Tongue (tissue), 3 donors: ENCODE measurements at places on chromosomes 5 and 9. TPM values are rescaled to one million over a fixed set of nuclear protein-coding genes. Genes with fewer than 3 reads are reported as not detected.
A peak's percentile ranks its signal among the peaks of the same experiment; 100 is the strongest.

GRCh38 chr9:95007226-95007869, 280.8 kb downstream of the AOPEP start:
- no peak for DNase-seq

DNA sequence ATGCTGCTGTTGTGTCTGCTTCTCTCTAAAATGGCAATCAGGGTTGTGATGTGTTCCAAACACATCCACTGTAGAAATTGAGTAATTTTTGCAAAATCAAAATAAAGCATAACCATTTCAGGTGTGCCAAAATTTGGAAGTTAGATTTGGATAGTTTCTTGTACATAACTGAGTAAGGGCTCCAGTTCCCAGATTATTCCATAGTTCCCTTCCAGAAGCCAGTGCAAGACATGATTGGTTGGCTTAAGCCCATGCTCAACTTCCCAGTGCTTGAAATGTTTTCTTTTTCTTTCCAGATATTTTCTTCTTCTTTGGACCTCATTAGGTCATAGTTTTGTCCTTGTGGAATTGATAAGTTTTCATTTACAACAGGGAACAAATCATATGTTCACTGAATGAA, 64.2 kb downstream of the SNCAIP start:
- no peak for DNase-seq

DNA sequence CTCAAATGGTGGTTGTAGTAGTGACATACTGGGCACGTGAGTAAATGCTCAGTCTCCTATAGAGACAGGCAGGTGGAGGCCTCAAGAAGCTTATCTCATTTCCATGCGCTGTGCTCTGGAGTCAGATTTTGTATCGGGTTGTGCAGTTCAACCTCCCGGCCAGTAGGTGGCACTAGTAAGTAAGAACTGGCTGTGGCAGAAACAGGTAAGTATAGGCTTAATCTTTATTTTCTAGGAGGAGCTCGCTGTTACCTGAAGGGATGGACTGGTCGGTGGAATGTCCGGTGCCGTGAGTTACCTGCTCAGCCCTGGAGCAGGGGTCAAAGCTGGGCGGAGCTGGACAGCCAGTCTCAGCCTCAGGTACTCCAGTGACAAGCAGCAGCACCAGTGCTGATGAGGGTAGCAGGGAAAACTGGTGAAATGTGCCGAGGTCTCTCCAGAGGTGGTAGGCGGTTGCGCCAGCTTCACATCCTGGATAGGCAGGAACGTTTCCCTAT, 880.1 kb upstream of the SEMA6A start:
- DNase-seq: peak; percentile 22

- no peak for DNase-seq
These were observed 424.0 kb downstream of the SH3GL2 start for GRCh38 chr9:18002718-18003438.

DNA sequence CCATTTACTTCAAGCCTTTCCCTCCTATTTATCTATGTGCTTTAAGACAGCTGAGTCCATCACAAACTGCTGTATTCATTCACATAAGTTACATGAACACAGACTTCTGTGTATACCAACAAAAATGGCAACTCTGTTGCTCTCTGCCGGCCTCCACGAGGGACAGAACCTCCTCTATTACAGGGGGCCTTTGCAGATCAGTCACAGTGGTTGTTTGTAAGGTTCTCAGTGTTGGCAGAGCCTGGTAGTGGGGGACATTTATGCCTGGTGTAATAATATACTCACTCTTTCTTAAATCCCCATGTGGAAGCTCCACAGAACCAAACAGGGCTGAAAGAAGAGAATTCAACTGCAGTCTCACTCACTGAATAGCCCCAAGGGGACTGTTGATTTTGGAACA, 76.5 kb downstream of the SLC1A1 start:
- peak; percentile 18 for DNase-seq

DNA sequence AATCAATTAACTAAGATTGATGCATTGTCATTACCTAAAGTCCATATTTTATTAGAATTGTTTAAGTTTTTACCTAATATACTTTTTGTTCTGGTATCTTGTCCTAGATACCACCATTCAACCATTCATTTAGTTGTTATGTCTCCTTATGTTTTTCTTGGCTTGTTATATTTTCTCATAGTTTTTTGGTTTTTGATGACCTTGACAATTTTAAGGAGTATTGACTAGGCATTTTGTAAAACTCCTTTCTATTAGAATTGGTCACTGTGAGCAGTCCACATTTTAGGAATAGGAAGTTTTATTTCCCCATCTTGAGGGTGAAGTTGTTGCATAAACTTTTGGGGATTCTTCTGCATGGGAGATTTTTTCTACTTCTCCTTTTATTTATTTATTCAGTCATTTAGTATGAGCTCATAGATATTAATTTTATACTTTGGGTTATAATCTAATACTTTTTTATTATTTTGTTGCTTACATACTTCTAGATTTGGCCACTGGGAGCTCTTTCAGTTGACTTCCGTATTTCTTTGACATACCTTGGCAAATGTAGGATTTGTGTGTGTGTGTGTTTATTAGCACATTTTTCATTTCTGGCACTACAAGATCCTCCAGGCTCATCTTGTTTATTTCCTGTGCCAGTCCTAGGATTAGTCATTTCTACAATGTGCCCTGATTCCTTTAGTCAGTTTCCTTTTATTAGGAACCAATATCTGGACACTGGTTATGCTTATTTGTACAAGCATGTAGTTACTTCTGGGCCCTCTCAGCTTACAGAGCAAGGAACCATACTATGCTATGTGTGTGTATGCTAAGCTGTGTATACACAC, 134.9 kb upstream of the CDKN2B start:
- DNase-seq: no peak

DNA sequence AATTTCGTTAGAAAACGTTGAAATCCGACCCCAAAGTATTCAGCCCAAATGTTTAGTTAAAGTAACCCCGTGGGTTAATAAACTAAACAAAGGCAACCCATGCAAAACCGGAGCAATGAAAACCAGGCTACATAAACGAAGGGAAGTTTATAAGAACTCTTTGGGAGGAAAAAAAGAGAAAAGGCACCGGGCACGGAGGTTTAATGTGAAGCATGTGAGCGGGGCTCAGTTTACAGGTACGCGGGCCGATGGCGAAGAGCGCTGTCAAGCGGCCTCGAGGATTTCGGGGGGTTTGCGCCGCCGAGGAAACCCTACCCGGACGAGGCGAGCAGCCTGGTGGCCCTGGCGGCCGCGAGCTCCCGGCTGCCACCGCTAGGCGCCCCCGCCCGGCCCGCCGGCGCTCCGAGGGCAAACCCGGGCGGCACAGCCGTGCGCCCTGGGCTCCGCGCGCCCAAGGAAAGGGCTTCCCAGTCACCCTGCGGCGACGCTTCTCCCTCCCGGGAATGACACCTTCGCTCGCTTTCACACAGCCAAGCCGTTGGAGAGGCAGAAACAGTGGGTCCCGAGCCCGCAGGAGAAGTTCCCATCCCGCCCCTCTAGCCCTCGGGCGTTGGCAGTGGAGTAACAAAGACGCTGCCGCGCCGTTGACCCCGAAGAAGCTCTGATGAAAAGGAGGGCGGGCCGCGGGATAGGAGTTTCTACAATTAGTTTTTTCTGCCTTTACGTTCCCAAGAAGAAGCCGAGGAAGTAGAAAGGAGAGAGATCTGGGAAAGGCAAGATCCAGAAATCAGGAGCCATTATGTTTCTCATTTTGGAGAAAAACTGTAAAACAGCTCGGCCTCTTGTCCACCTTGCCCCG, 126.0 kb downstream of the TMEM174 start:
- peak; percentile 45 for DNase-seq

DNA sequence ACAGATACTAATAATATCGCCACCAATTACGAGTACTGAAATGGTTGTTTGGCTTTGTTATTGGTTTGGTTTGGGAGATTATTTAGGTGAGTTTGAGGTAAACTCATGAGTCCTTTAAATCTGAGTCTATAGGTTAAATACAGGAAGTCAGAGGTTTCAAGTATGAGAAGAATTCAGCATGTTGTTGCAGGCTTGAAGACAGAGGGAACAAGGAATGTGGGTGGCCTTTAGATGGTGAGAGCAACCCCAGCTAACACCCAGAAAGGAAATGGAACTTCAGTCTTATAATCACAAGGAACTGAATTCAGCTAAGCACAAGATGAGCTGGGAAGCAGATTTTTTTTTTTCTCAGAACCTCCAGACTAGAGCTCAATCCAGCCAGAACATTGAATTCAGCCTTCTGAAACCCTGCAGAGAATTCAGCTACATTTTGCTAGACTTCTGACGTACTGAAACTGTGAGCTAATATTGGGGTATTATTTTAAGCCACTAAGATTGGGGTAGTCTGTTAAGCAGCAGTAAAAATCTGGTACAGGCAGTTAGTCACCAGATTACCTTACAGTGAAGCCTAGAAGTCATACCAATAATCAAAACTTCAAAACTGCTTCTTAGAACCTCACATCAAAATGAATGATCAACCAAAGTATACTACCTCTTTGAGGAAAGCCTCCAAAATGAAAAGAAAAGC, 216.0 kb upstream of the PUM3 start:
- DNase-seq: no peak

- peak; percentile 29 for DNase-seq
These were observed 64.3 kb downstream of the GOLM1 start for GRCh38 chr9:86034863-86035734.

- DNase-seq: no peak
These were observed 9.6 kb upstream of the ATP6V0E1 start for GRCh38 chr5:172973931-172974330.

DNA sequence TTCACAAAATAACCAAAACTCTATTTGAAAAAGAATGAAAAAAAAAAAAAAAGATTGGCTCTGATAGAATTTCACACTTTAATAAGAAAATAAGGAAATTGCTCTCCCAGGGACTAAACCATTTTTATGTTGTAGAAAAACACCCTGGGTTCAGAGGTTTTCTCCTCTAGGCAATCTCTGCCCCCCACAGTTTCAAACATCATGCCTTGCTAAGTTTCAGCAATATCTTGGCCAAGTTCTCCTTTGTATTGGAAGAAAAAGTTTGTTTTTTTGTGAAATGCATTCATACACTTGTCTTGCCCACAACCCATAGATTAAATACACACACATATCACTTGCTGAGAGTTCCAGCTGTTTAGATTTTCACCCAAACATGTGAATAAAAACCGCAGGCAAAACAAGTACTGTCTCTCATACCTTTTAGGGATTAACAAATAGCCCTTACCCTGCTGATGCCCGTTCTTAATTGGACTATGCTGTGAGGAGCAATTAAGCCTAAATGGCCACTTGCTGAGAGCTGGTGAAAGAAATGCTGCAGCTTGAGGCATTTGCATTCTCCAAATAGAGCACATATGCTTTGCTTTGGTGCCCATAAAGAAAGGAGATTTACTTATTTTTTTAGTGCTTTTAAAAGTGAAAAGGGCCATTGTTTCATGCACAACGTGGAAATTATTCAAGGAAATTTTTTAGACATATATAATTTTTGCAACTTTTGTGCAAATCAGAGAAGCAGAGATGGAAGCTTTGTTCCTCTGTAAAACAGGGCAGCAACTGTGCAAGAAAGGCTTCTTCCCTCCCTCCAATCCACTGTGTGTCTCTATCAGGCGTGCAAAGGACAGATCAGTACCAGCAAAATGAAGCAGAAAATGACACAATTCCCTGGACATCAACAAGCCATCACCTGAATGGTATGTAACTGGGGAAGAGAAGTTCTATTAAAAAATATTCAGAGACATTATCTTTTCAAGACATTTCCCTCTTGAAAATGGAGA, 262.4 kb upstream of the KIF2A start:
- peak; percentile 2 for DNase-seq

GRCh38 chr5:9533096-9533495, 12.8 kb downstream of the SEMA5A start:
- DNase-seq: peak; percentile 46

- DNase-seq: no peak
These were observed 17.8 kb upstream of the ZNF622 start for GRCh38 chr5:16483361-16483760.

GRCh38 chr5:81297531-81297930, 3.9 kb upstream of the ZCCHC9 start:
- no peak for DNase-seq

DNA sequence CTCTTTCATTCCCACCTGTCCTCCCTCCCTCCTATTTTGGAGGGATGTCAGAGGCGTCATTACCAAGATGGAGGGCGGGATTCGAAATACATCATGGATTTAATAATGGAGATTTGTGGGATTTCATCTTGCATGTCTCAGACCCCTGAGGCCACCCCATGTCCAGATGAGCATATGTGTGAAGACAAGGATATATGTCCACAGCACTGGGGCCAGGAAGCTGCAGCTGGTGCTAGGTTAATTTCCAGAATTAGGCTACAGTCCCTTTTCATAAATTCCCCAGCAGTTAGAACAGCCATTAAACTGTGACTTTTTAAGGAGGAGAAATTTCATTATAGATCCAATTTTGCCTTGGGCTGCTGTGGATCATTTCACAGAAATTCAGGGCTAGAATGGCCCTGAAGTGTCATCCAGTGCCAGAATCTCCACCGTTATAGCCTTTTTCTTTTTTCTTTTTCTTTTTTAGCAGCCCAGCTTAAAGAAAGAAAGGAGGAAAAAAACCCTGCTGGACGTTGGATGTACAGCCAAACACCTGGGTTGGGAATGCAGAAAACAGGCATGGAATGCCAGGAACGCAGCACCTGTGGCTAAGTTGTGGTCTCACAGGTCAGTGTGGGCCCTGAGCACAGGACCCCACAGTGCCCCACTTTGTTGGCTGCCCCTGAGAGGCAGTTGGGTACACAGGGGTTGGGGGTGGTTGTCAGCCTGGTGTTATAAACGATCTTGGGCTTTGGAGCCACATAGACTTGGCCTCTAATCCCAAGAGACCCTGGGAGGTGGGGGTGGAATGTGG, 50.2 kb upstream of the CXCL14 start:
- DNase-seq: no peak

DNA sequence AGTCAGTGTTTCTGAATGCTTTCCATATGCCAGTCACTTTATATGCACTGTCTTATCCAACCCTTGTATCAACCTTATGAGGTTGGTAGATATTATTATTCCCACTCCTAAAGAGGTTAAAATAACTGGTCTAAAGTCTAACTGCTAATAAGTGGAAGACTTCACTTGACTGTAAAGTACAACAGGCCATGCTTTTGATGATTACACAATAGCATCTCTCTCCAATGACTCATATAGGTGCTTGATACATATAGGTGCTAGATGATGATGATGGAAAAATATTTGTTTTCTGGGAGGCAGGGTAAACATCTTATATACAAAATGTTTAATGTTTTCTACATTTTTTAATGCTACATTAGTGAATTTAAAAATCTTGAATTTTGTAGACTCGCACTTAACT, 75.9 kb upstream of the NR3C1 start:
- no peak for DNase-seq

GRCh38 chr9:14343261-14344031, 29.5 kb upstream of the NFIB start:
- peak; percentile 72 for DNase-seq

GRCh38 chr9:122261469-122261881, 3.2 kb downstream of the RBM18 start:
- DNase-seq: peak; percentile 65

- DNase-seq: peak; percentile 85
These were observed 1862.4 kb upstream of the ACO1 start for GRCh38 chr9:30522061-30522460.

CACNA1B gene
- total RNA-seq: 0.41 TPM

NFIB gene
- total RNA-seq: 161 TPM

SHC3 gene
- 1.1 TPM for total RNA-seq

PTGDS gene
- total RNA-seq: 10.2 TPM

CCDC183 gene
- total RNA-seq: not detected

CSNK1A1 gene
- 340 TPM for total RNA-seq

NR2F1 gene
- total RNA-seq: 31.2 TPM
